Dermis blood vessel endothelial cell (primary cell): ENCODE measurements at places on chromosomes 3 and 15. TPM values are rescaled to one million over a fixed set of nuclear protein-coding genes. Genes with fewer than 3 reads are reported as not detected.

Gene CHST14
- total RNA-seq, result 11.7 and 19.7 TPM in 2 replicates

Gene ATP2B2
- total RNA-seq, result not detected in 2 replicates

Gene COL6A6
- not detected in 2 replicates for total RNA-seq

DNA sequence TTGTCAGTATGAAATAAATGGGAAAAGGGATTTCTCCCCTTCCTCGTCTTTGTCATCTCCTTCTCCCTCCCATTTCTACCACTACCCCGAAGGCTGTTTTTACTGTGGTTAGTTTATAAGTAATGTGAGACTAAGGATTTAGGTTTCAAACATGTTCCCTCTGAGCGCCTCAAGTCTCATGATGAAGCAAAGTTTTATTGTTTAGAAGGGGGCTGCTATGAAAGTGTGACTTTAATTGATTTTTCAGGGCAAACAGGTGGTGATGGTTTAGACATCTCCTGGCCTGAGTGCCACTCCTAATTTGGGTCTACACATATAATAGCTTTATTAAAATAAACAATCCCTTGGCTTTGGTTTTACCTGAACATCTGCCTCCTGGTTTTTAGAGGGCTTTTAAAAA, 185.5 kb downstream of the MCTP2 start:
- no peak for DNase-seq

- no peak for DNase-seq
Measured at GRCh38 chr3:54792584-54792983, 135.3 kb downstream of the LRTM1 start.

- DNase-seq, result no peak
Measured at GRCh38 chr3:122962149-122962548, 65.4 kb downstream of the SEMA5B start.

DNA sequence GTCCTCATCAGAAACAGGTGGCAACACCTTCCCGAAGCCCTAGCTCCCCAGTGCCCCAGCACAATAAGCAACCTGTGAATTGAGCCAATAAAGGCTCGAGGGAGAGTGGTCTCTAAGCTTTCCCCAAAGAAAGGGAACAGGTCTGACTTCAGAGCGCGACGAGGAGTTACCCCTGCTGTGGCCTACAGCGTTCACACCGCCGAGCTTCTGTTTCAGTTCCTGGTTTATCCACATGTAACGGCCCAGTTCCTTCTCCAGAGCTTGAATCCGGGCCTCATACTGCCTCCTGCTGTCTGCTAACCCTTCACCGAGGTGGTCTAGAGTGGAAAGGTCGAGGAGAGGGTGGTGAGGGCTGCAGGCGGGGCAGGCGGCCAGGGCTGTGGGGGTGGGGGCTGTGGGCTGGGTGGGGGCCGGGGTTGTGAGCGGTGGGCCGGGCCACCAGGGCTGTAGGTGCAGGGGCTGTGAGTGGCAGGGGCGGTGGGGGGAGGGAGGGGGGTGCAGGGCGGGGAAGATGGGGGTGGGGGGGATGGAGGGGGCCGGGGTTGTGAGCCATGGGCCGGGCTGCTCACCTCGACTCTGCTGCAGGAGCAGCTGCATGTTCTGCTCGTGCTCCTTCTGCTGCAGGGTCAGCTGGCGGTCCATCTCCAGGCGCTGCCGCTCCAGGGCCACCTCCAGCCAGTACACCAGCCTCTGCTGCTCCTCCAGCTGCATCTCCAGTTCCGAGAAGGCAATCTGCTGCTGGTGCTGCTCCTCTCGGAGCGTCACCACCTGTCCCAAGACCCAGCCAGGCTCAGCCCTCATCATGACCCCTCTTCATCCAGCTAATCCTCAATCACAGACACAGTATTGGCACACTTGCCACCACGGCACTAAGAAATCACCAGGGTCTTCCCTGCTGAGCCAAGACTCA, 26.2 kb downstream of the KIF7 start:
- DNase-seq, result no peak
